Frontal cortex (tissue), 4 donors: ENCODE measurements at places on chromosomes 2 and 18.
A peak's percentile ranks its signal among the peaks of the same experiment; 100 is the strongest.

DNA sequence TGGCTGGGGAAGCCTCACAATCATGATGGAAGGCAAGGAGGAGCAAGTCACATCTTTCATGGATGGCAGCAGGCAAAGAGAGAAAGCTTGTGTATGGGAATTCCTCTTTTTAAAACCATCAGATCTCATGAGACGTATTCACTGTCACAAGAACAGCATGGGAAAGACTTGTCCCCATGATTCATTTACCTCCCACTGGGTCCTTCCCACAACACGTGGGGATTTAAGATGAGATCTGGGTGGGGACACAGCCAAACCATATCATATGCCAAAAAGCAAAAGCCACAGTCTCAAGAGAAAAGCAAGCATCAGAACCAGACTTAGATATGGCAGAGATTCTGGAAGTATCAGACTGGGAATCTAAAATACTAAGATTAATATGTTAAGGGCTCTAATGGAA, 30.0 kb upstream of the SCRN3 start:
- no peak for DNase-seq

DNA sequence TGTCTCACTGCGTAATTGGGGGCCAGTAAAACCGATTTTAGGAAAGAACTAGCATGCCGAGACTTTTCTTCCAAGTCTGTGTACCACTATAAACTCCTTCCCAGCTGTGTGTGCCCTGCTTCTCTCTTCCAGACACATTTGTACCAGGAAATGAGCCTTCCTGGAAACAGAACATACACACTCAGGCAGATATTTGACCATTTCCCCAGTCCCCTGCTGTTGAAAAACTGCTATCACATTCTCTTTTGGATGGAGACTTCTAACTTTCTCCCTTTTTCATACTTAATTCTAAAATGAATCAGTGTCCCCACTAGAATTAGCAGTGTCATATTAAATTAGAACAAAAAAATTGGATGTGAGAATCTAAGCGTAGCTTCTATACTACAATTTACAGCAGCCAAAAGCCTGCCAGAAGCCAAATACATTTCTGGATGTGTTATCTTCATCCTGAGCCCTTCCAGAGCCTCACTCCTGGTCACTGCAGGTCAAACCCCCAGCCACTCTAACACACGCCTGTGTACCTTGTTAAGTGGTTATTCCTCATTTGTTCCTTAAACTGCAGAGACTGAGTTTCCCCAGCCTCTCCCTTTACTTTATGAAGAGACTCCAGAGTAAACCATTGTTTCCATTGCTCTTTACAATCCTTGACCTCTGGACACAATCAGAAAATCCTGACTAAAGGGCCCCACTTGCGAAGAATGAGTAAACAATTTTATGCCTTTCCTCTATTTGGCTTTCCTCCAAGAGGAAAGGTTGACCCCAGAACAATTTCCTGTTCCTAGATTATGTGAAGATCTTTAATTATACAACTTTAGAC, 20.4 kb downstream of the DSG4 start:
- no peak for DNase-seq

GRCh38 chr18:69399253-69399652, 1.4 kb upstream of the DOK6 start:
- DNase-seq, result no peak

DNA sequence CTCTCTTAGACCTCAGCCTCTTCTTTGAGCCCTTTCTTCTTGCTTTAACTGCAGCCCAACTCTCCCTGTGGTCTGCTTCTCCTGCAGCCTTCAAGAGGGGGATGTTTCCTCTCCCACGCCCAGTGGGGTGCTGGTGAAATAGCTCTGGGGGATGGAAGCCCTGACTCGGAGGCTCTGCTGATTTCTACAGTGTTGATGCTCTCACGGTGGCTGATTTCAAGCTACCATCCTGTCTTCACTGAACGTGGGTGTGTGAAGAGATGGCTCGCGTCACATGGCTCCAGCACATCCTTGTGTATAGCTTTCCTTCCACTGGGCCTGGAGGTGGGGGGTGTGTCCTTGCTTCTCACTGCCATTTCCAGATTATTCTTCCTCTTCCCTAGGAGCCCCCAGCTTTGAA, 20.0 kb downstream of the MPP4 start:
- DNase-seq, result peak; percentile 14

DNA sequence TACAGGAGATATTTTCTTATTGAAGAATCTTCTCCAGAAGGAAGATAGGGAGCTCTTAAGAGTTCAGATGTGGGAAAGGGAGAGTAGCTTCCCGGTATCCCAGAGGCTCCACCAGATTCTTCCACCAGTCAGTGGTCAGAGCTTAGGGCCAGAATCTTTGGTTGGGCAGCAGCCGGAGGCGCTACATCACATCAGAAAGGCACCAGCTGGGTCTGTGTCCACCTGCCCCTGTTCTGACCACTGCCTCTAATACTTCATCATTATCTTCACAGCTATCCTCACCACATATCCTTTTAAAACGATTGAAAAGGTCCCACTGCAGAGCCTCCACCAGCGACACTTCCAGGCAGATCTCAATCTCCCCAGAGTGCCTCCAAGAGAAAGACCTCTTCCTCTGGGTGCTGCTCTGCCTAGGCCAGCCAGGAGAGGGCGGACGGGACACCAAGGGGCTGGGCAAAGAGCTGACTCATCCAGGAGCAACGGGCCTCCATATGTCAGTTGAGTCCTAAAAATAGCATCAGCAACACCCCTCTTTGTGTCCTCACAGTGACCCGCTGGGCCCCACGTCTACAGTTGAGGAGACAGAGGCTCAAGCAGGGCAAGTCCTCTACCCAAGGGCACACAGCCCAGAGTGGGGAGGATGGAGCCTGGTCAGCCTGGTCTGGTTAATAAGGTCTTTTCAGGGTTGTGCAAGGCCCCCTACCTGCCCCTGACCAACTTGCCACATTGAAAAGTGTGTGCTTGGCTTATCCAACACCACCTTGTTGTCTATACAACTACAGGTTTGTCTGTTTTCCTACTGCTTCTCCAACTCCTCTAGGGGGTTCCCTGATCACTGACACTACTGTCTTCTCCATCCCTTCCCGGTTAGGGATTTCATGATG, 81.2 kb downstream of the ADD2 start:
- no peak for DNase-seq
